A549 treated with GW870086 at 1 μM for 4 hours (cell line): ENCODE measurements at places on chromosomes 2 and 18. TPM values are rescaled to one million over a fixed set of nuclear protein-coding genes. Genes with fewer than 3 reads are reported as not detected.

NXPH2 gene
- not detected in 5 replicates for total RNA-seq

ANO7 gene
- 1.5 to 2.3 TPM (median 1.7 TPM) in 5 replicates for total RNA-seq

DNAJC5G gene
- total RNA-seq, result not detected in 5 replicates

IL1R2 gene
- 0.72 to 1.9 TPM (median 1.0 TPM) in 5 replicates for total RNA-seq

RAB27B gene
- 8.1 to 12.4 TPM (median 9.0 TPM) in 5 replicates for total RNA-seq

TMEM150A gene
- total RNA-seq, result 11.7 to 15.1 TPM (median 13.9 TPM) in 5 replicates

ZNF397 gene
- total RNA-seq, result 3.4 to 5.0 TPM (median 4.2 TPM) in 5 replicates

CD207 gene
- total RNA-seq, result not detected in 5 replicates

IL36RN gene
- 0.05 to 0.08 TPM (median 0.05 TPM) in 3 of 5 replicates, not detected in the others for total RNA-seq
